ENCODE measurements at places on chromosomes 11 and 22.

GRCh38 chr22:42177891-42178336 lies 47.3 kb upstream of the CYP2D6 start:
- no peak for DNase-seq

- DNase-seq, result no peak
These were observed 24.3 kb downstream of the ALKBH3 start for GRCh38 chr11:43904742-43905535.

DNA sequence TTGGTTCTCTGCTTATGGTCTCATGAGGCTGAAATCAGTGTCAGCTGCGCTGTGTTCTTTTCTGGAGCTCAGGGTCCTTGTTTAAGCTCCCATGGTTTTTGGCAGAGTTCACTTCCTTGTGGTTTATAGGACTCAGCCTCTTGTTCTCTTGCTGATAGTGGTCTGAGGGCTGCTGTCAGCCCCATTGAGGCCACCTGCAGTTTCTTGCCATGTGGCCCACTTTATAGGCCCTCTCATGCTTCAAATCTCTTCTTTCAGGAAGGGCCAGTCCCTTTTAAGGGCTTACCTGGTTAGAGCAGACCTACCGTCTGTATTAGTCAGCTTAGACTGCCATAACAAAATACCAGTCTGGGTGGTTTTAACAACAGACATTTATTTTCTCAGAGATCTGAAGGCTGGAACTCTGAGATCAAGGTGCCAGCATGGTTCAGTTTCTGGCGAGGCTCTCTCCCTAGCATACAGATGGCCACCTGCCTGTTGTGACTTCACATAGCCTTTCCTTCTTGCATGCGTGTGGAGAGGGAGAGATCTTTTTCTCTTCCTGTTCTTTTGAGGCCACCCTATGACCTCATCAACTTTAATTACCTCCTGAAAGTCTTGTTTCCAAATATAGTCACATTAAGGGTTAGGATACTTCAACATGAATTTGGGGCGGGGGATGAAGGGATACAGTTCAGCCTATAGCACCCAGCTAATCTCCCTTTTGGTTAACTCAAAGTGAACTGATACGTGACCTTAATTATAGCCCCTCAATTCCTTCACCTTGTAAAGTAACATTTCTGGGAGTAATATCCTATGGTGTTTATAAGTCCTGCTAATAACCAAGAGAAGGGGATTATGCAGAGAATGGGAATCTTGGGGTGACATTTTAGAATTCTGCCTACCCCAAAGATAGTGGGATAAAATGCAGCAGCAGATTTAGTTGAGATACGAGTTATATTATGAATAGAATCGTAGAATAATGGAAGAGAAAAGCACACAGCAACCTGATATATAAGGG lies 131.8 kb downstream of the UVRAG start:
- no peak for DNase-seq

DNA sequence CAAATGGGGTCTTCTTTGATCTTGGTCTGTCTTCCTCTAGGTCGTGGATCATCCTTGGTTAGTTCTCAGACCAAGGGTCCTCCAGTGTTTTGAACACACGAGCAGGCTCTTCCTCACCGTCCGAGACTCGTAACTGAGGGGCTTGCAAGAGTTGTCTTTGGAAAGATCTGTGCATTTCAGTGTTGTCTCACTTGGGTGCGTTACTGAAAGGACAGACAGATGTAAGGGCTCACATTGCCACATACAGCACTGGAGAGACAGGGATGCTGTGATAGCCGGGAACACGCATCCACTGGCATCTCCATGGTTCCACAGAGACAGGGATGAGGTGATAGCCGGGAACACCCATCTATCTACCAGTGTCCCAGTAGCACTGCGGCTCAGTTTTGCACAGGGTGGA lies 15.7 kb downstream of the GLB1L2 start:
- DNase-seq, result no peak

DNA sequence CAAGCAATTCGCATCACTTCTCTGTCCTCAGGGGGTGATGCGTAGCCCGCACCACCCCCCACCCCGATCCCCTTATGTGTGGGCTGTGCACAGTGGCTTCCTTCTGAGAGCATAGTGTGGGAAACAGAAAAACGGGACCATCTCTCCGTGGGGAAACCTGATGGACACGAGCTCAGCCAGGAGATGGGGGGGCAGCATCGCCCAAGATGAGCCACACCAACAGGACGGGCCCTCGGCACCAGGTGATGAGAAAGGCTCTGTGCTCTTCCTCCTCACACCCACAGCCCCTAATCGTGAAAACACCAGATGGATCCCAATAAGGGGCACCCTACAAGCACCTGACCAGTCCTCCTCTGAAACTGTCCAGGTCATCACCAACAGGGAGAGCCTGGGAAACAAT lies 153.6 kb downstream of the SHANK2 start:
- DNase-seq, result no peak

GRCh38 chr11:8201644-8202365 lies 33.0 kb upstream of the RIC3 start:
- DNase-seq, result no peak

GRCh38 chr22:29480512-29481264 lies 670 bp downstream of the NEFH start:
- no peak for DNase-seq

GRCh38 chr11:47948137-47948536 lies 32.2 kb upstream of the PTPRJ start:
- DNase-seq, result no peak

GRCh38 chr11:134068829-134069425 lies at the start of gene JAM3:
TSS of gene JAM3 (plus strand) at chr11:134069072. CDS start at chr11:134069084, 12 bp downstream.
- peak; percentile 99 for DNase-seq

- DNase-seq, result no peak
These were observed 3.4 kb downstream of the TOM1 start for GRCh38 chr22:35303029-35303624.

DNA sequence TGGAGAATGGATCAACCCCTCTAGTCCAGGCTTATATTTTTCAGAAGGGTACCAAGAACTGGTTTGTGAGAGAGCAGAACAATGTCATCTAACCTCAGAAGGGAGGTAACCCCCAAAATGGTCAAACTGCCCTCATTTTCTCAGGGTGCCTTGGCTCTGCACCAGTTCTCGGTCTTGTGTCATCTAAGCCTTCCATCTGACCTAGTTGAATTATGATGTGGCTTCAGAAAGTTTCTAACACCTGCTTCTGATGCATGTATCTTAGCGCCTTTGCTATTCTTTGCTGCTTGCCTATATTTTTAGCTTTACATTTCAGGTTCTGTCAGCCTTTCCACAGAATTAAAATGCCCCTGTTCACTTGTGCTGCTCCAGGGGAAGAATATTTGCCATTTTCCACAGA lies 91.7 kb upstream of the E2F8 start:
- no peak for DNase-seq

- no peak for DNase-seq
These were observed 39.3 kb upstream of the ZC3H12C start for GRCh38 chr11:110053848-110054414.

- DNase-seq, result no peak
These were observed 133.0 kb downstream of the WNT7B start for GRCh38 chr22:45843986-45844385.

GRCh38 chr22:38947321-38948140 lies 9.9 kb upstream of the APOBEC3A start:
- DNase-seq, result no peak

- no peak for DNase-seq
These were observed 1150.1 kb downstream of the BRD1 start for GRCh38 chr22:48677621-48678020.

- no peak for DNase-seq
These were observed 2.1 kb upstream of the DRD2 start for GRCh38 chr11:113477321-113477720.

DNA sequence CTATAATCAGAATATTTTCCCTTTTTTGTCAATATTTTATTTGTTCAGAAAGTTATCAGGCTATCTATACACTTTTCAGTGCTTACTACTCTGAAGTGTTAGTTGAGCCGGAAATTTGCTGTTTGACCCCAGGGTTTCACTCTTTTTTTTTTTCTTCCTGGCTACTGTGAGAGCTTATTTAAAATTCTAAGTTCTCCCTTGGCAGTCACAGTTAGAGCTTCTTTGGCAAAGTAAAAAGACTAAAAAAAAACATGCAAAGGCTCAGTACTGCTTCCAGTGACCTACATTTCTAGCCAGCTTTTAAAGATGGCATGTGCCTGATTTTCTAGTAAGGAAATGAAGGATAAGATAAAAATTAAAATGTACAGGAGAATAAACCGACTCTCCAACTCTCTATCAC lies 48.4 kb downstream of the ELP4 start:
- no peak for DNase-seq

- DNase-seq, result no peak
These were observed 71.4 kb downstream of the NAT10 start for GRCh38 chr11:34176751-34177209.

DNA sequence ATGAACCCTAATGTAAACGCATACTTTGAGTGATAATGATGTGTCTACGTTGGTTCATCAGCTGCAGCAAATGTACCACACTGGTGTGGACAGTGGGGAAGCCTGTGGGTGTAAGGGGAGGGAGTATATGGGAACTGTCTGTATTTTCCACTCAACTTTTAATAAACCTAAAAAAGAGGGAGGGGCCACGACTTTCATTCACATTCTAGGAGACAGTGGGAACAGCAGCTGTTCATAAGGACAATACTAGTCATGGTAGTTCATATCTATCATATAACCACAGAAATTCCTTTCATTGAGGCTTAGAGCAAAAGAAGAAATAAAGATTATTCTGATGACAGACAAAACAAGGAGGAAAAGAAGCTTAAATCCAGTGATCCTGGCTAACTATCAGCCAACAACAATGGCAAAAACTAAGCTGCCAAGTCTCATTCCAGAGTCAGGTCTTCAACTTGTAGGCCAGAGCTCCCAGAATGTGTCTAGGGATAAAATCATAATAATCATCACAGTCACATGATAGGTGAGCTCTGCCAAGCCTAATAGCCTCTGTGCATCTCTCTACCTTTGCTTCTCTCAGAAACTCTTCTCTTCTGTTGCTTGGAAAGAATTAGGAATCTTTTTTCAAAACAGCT lies 59.4 kb upstream of the CHRM4 start:
- DNase-seq, result no peak

DNA sequence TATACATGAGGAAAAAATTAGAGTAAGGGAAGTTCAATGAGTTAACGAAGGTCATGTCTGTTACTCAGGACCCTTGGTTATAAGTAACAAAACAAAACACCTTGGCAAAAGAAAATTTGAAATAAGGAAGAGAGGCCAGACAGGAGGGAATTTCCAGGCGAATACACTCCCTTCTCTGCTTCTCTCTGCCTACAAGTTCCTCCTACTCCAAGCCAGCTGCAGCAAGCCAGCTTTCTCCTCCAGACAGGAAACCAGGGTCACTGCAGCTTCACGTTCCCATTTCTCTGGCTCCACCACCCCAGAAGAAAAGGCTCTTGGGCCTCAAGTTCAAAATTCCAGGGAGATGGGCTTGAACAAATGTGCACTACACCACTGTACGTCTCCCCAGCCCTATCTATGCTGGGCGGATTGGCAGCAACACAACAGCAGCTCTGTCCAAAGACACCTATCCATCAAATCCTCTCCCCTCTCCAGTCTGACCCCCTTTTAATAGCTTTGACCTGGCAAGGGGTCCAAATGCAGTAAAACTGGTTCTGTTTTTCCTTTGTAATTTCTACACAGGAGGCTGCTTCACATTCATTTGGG lies 27.7 kb downstream of the SMCO4 start:
- DNase-seq, result no peak

DNA sequence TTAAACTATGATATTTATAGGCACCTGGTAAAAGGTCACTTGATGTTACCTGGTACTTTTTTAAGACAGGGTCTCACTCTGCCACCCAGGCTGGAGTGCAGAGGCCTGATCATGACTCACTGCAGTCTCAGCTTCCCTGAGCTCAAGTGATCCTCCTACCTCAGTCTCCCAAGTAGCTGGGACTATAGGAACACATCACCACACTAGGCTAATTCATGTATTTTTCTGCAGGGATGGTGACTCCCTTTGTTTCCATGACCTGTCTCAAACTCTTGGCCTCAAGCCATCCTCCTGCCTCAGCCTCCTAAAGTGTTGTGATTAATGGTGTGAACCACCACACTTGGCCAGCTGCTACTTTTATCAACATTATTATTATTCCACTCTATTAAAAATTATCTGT lies 47.6 kb downstream of the OR4C45 start:
- no peak for DNase-seq

- no peak for DNase-seq
These were observed 20.1 kb downstream of the UBE4A start for GRCh38 chr11:118379497-118379896.

DNA sequence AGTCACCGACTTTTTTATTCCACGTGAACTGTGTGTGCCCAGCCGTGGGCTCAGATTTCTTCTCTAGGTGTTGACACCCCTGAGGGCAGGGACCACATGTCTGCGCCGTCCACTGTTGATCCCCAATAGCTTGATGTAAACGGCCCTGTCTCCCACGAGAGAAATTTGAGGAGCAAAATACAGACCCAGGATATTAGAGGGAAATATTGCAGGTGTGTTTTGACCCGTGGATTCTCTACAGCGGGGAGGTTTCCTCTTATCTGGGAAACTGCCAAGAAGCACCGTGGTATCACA lies 437.5 kb downstream of the TBC1D22A start:
- no peak for DNase-seq

DNA sequence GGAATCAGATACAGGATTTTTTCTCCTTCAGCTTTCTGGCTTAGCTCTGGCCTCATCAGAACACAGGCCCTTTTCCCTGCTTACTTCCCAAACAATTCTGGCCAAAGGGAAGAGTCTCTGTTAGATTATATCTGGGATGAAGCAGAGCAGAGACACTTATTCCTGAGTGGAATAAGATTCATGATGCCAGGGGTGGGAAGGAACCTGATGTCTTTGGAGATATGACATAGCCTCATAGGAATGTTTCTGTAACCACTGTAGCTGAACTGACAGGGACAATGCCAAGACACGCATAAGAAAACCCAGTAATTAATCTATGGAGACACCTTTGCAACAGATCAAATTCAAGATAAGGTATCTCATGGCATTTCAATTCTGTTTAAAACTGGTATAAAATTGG lies 177.1 kb upstream of the RAG2 start:
- DNase-seq, result no peak

GRCh38 chr11:119306373-119306890 lies 10.5 kb downstream of the MCAM start:
- DNase-seq, result no peak

DNA sequence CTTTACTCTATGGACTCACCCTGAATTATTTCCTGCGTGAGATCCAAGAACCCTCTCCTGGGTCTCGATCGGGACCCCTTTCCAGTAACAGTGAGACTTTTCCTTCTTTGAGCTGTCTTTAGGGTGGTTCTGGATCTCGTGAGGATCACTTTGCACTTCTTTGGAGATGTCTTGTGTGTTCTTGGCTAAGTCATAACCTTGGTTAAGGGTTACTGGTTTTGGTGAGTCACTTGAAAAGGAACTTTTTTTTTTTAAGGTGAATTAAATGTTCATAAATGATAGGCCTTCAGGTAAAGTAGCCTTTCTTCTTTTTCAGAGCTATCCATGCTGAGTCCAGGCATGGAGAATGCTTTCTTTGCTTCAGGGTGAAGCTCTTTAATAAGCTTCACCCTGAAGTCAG lies 19.4 kb upstream of the GSTP1 start:
- no peak for DNase-seq

GRCh38 chr11:123484448-123484847 lies 54.4 kb downstream of the GRAMD1B start:
- no peak for DNase-seq
